Right hindlimb (tissue), 1 donor: ENCODE measurements at places on chromosomes 12 and 14.
A peak's percentile ranks its signal among the peaks of the same experiment; 100 is the strongest.

DNA sequence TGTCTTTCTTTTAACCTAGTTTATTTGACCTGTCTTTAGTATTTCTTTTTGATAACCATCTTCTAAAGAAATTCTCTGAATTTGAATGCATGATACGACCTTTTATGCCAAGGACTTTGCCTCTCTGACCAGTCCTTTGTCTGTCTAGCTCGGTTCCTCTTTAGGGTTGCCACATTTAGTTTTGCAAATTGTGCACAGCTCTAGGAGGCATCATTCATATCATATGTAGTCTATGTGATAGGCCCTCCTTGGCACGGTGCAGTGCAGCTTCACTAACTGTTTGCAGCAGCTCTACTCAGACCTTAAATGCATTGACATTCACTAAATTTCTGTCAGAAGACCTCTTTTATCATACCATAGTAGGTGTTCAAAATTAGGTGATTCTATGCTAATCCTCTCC, 75.6 kb downstream of the USP15 start:
- DNase-seq = no peak

DNA sequence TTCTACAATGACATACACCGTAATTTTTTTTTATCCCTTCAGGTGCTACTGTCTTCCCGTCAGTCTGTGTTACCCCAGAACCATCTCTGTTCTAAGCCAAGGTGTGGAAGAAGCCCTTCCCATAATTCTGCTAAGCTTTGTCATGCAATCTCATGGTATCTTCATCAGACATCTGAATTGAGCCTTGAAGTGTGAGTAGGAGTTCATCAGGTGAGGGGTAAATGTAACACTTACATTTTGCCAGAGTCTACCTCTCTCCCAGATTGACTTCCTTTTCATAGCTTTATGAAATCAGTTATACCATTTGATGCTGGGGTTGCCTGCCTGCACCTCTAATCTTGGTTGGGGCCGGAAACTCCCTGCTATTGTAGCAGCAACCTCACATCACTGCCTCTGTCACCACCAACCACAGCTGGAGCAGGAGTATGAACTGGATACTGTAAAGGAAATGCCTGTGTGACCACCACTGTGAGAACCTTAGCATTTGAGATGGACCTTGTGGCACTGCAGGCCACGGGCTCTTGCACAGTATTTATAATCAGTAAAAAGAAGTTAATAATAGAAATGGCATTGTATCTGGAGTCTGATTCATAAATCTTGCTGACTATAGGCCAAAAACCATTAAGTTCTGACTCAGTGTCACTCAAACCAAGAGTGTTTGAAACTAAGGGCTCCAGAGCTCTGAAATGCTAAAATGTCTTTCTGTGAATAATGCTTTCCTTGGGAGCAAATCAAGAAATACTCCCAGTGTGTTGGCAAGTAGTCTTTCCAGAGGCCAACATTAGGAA, 58.7 kb upstream of the STK38L start:
- DNase-seq = no peak

DNA sequence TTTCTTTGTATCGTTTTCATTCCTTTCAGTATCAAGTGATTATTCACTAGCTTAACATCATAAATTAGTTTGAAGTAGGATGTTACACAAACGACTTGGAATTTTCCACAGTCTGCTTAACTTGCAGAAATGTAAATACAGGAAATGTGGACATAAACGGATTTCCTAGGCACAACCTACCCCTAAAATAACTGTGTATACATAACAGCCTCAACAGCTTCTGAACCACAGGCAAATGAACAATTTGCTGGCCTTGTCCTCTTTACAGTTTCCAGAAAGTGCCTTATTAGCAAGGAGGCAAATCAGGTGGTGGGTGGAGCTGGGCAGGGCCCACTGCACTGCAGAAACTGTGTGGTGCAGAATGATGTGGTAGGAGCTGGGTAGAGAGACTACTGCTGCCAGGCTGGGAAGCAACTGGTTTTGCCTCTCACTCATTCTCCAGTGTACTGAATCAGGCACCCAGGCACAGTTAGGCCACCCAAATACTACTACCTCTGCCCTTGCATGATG, 14.1 kb downstream of the DRAM1 start:
- DNase-seq = peak; percentile 33

DNA sequence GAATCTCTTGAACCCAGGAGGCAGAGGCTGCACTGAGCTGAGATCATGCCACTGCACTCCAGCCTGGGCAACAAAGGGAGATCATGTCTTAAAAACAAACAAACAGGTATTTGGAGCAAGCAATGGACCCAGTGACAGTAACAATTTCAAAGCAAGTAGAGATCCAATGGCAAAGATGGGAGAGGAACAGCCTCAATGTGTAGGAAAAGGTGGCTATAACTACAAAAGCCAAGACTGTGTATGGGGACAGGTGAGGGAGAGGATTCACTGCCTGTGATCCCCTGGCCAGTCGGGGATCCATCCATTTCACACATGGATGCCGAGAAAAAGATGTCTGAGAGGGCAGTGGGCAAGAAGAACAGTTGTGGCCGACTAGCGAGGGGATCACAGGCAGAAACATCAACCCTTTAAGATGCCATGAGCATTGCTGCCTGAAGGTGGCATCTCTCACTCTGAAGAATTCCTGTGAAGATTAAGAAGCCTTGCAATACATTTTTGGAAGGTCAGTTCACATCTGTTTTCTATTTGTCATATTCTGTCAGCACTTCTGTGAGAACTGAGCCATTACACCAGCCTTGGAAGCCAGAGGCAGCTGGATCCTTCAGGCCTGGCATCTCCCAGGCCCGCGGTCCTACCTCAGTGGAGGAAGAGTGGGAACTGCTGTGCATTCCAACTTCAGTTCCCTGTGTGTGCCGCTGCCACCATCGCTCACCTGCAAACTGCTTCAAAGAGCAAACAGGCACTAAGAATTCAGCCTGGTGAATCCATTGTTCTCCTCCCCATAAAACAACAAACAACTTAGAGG, 54.5 kb upstream of the FRS2 start:
- peak; percentile 81 for DNase-seq

DNA sequence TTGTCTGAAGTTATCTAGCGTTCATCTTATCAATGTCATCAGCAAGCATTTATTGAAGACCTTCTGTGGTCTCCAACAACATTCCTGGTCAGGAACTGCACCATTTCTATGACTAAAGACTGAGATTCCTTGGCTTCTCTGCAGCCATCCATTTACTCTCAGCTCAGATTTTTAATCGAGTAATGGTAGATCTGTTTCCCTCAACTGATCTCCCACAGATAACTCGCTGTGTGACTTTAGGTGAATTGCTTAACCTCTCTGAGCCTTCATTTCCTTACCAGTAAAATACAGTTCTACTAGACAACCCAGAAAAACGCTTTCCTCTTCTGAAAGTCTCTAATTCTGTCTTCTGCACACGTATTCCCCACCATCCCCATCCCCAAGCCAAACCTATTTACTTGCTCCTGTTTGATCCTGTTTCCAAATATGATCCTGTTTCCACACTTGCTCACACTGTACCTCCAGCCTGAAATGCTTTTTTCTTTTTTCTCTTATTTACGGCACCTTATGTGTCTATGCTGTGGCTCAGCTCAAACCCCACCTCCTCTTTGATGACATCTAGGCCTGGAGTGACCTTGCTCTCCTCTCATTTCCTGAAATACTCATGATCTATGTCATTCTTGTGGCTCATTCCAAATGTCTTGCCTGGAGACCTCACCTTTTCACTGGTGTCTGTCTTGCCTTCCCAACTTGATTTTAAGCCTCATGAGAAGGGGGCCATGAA, 21.8 kb downstream of the PLXNC1 start:
- no peak for DNase-seq

DNA sequence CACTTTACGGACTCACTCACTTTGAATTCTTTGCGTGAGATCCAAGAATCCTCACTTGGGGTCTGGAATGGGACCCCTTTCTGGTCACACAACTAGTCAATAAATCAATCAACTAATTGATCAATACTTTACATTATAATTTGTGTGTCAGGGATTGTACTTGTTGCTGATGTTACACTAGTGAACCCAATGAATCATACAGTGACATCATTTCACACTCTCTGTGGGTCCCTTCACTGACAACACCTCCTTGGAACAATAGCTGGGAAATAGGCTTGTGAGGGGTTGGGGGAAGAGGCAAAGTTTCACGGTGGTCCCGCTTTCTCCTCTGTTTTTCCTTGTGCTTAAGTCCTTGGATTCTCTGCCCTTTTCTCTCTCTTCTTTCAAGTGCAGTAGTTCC, 35.0 kb downstream of the TPH2 start:
- DNase-seq = no peak

DNA sequence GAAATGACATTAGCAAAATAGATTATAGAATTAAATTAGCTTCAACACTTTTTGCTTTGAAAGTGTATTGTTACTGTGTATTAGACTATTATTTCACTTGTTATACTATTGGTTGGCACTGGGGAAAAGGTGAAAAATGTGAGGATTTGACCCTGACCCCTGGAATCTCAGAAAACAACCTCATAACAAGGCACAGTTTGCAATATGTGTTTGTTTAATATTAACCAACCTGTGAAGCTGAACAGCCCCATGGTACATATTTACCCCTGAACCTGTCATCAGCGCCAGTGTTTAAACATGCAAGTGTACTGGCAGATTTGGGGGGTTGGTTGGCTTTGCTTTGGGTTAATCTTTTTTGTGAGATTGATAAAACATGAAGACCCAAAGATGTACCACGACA, 11.7 kb downstream of the SLC38A4 start:
- DNase-seq = no peak

DNA sequence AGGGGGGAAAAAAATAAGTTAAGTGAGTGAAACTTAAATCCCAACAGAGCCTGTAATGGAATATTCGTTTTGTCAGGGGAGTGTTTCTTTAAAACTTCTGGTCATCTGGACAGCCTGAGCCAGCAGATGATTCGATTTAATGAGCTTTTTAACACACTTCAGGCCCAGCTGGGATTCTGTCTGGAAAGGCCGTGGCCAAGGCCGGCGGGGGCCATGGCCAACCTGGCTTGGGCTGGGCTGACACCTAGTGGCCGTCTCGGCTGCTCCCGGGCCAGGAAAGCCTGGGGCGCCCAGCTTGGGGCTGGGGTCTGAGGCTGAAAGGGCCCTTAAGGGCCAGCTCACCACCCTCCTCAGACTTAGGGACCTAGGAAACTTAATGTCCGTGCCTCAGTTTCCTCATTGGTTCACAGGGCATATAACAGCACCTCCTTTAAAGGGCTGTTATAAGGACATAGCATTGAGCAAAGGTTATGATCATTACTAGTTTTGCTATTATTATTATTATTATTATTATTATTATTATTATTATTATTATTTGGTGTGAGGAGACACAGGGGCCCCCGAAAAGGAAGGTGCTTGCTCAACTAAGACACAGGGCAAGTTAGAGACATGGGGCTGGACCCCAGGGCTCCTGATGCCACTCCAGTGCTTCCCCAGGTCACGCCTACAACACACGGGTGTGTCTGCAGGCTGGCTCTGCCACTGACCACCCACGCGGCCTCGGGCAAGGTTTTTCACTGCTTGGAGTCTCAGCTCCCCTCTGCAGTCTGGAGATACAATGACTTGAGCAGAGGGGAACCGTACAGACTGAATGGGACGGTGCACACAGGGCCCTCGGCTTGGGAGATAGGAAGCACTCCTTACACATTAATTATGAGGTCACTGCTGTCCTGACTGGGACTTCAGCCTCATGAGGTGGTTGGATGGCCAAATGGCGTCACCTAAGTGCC, 84.0 kb downstream of the SYNE3 start:
- peak; percentile 77 for DNase-seq

GRCh38 chr14:23406244-23406643, 1.8 kb downstream of the MYH6 start:
- DNase-seq = no peak

- DNase-seq = no peak
These were observed 22.8 kb downstream of the JDP2 start for GRCh38 chr14:75450381-75451276.

DNA sequence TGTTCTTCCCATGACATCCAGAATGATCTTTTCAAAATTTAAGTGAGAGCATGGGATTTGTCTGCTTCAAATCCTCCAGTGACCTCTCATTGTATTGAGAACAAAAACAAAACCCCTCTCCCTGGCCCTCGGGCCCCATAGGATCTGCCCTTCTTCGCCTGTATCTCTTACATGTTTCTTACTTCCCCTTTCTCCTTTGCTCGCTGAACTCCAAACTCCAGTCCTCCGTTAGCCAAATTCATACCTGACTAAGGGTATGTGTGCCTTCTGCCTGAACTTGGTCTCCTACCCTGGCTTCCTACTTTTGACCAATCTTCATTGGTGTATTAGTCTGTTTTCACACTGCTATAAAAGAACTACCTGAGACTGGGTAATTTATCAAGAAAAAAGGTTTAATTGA, 13.2 kb upstream of the TSPAN11 start:
- no peak for DNase-seq

- no peak for DNase-seq
These were observed 31.6 kb downstream of the TESC start for GRCh38 chr12:117067638-117068037.
